Tibial artery (tissue), 4 donors: ENCODE measurements at places on chromosomes 11 and 22.

GRCh38 chr22:24541681-24542515, 13.0 kb downstream of the GUCD1 start:
- no peak for DNase-seq

GRCh38 chr11:8871171-8871775, 39.7 kb upstream of the AKIP1 start:
- peak; percentile 55 for DNase-seq

DNA sequence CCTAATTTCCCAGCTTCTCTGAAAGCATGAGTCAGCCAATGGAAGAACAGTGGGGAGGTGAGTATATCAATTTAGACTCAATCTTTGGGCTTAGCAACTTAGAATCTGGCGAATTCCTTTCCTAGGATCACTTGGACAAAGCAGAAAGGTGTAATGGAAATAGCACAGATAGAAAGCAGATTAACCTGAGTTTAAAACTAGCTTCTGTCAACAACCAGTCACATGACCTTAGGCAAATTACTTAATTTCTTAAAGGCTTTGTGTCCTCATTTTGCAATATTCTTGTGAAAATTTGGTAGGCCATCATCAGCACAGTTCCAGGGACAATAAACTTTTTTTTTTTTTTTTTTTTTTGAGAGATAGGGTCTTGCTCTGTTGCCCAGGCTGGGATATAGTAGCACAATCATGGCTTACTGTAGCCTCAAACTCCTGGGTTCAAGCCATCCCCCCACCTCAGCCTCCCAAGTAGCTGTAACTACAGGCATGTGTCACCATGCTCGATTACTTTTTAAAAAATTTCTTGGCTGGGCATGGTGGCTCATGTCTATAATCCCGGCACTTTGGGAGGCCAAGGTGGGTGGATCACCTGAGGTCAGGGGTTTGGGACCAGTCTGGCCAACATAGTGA, 40.8 kb upstream of the PCF11 start:
- DNase-seq: no peak

DNA sequence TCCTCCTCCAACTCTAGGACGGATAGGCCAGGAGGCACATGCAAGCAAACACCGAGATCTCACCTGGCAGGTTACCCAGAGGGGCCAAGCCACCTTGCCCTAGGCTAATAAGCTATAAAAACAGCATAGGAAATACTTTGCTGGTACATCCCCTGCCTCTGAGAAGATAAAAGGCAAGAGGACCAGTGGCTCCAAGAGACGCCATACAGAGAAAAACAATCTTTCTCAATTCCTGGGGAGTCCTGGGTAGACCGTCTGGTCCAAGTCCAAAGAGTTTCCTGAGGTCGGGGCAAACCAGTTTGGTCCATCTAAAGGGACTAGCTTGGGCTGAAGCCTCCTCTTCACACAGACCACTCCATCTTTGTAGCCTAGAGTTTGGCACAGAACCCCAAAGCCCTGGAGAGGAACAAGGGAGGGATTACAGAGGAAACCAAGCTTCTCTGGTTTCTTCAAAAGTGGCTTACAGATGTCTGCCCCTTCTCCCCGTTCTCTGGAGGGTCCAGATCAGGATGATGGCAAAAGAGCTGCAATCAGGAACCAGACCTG, 40.4 kb downstream of the NUMA1 start:
- DNase-seq: no peak
